GM23338 (cell line): ENCODE measurements at places on chromosomes 2 and 18.

DNA sequence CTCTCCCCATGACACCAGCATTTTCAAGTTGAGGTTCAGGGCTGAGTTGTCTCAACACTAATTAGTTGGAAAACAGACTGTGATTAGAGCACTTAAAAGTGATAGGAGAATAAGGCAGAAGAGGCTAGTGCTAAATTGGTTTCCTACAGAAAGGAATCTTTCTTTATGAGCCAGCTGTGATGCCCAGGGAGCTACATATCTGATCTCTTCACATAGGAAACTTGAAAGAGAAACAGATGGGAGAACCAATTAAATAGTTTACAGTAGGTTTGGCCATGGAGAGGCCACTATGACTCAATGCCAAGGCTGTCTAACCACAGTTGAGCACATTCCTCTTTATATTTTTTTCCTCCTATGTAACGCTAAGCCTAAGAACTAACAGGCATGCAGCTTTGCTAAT is 418.3 kb upstream of the CYRIA start:
- no peak for DNase-seq

GRCh38 chr2:44362207-44363015 is 664 bp downstream of the CAMKMT start:
- DNase-seq: peak; percentile 77

GRCh38 chr2:33859176-33859575 is 260.1 kb upstream of the FAM98A start:
- DNase-seq: no peak

- DNase-seq: no peak
Measured at GRCh38 chr2:232245111-232245510, 133.4 kb upstream of the ALPP start.

DNA sequence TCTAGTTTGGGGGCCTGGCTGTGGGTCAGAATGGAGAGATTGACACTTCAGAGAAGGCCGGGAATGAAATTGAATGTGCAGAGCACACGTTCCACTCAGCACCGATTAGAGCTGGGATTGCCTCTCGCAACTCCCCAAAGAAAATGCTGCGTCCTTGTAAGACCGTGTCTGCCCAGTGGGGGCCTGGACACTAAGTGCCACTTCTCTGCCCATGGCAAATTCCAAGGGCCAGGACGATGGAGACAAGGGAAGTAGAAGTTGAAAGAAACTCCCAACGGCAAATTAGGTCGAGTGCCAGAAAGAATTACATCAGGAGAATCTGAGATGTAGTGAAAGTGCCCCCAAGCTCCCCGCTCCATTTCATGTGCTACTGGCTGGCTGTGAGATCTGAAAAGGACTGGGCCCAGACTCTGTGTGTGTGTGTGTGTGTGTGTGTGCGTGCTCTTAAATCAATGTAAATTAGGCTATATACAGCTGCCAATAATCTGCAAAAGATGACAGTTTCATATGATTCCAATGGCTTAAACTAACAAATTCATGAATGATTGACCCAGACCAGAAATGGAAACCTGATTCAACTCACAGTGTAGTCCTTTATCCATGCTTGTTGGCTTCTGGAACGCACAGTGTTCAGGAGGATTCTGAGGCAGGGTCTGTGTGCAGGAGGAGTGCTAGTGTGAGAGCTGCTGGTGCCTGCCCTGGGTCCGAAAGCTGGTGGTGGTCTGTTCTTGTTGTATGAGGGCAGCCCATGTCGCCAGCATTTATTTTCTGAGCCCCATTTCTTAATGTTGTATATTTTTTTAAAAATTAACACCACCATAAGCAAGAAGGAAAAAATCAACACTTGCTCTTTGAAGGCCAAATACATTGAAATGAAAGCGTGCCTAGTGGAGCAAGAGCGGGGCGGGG is 234.3 kb downstream of the AGAP1 start:
- no peak for DNase-seq

GRCh38 chr18:57984490-57985115 is 59.4 kb upstream of the NEDD4L start:
- DNase-seq: no peak

DNA sequence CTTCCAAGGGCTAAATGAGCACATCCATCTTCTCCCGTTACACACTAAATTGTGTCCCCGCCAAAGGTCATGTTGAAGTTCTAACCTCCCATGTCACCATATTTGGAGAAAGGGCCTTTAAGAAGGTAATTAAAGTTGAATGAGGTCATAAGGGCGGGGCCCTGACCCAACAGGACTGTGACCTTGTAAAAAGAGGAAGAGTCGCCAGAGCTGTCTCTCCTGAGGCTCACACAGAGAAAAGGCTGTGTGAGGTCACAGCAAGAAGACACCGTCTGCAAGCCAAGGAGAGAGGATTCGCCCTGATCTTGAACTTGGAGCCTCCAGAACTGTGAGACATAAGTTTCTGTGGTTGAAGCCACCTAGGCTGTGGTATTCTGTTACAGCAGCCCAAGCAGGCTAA is 24.1 kb downstream of the TRABD2A start:
- no peak for DNase-seq

DNA sequence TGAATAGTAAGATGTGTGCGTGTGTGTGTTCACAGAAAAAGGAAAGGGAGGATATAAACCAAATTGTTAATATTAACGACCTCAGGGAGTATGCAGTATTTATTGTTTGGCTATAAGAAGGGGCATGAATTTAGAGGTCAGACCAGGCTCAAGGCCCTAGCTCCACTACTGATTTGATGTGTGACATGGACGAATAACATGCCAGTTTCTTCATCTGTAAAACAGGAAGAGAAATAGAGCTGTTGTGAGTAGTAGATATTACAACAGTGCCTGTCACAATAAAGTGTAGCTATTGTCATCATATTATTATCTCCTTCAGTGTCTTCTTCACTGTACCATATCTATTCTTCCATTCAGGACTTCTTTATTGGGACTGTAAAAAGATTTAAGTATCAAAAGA is 4.1 kb upstream of the MAT2A start:
- DNase-seq: no peak

GRCh38 chr18:27645929-27646328 is 460.8 kb upstream of the CHST9 start:
- DNase-seq: no peak

- DNase-seq: no peak
Measured at GRCh38 chr2:241209271-241209670, 20.8 kb downstream of the ANO7 start.

DNA sequence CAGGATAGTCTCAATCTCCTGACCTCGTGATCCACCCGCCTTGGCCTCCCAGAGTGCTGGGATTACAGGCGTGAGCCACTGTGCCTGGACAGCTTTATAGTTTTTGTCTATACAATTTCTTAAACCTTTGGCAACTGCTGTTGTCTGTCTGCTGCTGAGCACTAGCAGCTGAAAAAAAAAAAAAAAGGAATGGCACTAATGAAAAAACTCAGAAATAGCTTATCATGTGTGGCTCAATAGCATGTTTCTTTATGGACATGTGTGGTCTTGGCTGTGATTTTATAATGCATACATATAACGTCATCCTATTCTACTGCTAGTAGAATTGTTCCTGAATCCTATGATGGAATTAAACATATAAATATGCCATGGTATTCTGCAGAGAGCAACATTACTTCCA is 231.2 kb downstream of the TPGS2 start:
- DNase-seq: no peak

DNA sequence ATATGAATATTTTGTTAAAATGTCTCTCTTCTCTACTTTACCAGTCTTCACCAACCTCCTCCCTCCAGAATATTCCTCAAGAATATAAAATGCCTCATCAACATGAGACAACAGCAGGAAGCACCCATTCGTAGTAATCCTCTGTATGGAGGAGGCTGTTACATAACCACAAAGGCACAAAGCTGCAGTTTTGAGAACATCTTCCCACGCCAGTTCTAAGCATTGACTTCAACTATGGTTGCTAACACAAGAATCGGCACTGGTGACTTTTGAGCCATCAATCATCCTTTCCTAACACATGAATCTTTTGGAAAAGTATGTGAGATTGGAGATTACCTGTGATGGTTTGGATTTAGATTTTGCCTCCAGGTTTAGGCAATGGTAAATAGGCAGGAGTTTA is 54.9 kb upstream of the CYP1B1 start:
- no peak for DNase-seq

GRCh38 chr2:52805901-52806410 is 961.6 kb upstream of the CHAC2 start:
- DNase-seq: no peak

GRCh38 chr2:220847589-220847988 is 724.5 kb downstream of the EPHA4 start:
- DNase-seq: no peak
